Stimulated activated CD8-positive, alpha-beta memory T cell treated with anti-CD3 and anti-CD28 coated beads, Interleukin-15, amount 100 ng/mL, for 24 hours (primary cell): ENCODE measurements at places on chromosomes 12 and 14.

- no peak for DNase-seq
These were observed 13.0 kb downstream of the ZBTB39 start for GRCh38 chr12:56993346-56993745.

GRCh38 chr14:104361921-104362681 lies 217.5 kb upstream of the C14orf180 start:
- no peak for DNase-seq

GRCh38 chr14:78254911-78255461 lies 84.8 kb downstream of the NRXN3 start:
- no peak for DNase-seq

DNA sequence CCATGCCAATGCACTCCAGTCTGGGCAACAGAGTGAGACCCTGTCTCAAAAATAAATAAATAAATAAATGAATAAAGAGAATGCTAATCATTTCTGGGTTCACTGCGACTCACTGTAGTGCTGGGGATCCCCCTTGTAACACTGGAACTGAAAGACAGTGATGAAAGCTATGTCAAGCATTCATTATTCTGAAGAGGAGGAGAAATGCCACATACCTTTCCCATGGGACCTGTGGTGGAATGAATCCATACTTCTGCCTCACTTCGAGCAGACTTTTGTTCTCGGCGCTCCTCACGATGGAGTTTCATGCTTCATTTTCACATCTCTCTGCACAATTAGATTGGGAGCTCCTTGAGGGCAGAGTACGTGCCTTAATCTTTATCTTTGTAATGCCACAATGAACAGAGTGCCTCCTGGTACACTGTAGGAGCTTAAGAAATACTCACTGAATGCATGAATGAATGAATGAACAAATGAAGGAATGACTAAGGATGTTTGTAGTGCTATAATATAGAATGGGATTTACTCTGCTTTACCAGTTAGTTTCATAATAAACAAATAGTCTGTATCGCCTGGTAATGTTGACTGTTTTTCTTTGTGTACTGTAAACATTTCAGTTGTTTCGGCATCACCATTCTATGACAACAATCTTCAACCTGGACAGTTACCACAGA lies 45.8 kb downstream of the DRAM1 start:
- no peak for DNase-seq

DNA sequence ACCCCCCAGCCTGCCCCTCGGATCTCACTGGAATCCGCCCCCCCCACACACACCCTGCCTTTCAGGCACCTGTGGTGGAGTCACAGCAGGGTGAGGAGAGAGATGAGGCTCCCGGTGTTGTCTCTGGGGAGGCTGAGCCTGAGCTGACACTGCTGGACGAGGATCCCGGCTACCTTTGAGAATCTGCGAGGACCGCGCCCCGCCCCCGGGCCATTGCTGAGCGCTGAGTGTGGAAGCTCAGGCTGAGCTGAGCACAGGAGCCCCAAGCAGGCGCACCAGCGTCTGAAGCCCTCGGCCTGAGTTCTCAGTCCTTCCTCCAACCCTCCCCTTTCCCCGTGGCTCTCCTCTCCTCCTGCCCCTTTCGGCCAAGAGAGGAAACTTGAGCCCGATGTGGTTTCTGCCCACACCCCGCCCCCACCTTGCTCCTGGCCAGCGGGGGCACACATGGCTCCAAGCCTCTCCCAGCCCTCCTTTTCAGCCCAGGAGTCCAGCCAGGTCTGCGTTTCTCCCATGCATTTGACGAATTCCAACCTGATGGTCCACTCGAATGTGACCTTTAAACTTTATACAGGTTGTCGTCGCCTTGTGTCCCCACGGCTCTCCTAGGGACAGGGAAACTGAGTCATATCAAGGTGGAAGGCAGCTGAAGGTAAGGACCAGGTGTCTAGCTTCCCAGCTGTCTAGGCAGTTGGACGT lies at the start of gene NFE2:
NFE2 (minus strand) TSS at position 284 of the 696 bp plus-strand sequence. CDS start 5,767 bp downstream, outside the sequence.
- DNase-seq: no peak

DNA sequence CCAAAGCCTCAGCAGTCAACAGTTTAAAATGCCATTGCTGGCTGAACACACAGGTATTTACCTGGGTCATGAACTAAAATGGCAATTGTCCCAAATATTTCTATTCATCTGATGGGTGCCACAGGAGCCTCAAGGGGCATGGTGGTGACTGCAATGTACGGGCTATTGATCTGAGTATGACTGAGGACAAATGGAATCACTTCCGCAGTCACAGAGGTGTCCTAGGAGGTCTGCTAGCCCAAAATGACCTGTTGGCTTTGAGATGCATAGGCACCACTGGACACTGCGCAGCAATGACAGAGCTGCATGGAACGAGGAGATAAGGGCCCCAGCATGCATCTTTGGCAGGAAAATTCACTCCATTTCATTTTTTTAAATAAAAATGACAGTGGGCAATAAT lies 474.1 kb upstream of the SOX5 start:
- no peak for DNase-seq

DNA sequence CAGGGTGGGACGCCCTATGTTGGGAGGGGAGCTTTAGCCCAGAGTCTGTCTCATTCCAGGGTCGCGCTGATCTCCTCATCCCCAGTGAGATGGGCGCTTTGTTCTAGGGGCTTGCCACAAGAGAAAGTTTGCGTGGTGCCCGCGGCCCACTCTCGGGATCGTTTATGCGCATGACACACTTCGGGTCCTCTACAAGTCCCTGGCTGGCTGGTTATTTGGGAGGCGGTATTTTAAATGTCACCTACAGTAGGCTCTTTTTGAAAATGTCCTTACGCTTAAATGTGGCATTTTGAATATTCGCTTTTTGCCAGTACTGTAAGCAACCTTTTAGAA lies 541 bp downstream of the GOLT1B start:
- no peak for DNase-seq

DNA sequence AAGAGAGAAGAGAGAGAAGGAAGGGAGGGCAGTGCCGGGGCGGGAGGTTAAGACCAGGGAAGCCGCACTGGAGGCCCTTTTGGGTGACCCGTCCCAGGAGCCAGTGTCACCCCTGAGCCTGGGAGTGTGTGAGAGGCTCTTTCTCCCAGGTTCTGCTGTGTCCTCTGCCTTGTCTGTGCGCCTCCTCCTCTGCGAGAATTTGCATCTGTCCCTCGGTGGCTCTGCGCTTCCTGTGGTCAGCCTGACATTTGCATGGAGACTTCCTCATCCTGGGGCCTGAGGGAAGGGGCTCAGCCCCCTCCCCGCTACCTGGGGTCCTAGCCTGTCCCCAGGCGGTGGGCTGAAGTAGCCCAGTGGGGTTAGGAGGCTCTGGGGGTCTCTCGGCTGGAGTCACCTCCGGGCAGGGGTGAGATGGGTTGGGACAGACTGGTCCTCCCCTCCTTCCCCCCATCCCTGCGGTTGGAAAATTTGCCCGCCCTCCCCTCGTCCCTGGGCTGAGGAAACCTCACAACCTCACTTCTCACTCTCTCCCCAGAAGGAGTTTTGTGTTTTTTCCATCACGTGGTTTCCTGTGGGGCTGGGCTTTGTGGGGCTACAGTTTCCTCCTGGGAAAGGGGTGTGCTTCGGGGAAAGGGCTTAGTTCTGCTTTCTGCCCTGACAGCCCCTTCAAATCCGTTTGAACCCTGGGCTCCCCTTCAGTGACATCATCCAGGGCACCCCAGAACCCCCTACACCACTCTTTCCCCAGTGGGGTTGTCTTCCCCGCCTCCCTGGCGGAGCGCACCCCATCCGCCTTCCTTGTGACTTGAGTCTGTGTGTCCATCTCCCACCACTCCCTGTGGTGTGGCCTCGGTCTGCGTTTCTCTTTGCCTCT lies 2.5 kb downstream of the PTPN6 start:
- DNase-seq: no peak

DNA sequence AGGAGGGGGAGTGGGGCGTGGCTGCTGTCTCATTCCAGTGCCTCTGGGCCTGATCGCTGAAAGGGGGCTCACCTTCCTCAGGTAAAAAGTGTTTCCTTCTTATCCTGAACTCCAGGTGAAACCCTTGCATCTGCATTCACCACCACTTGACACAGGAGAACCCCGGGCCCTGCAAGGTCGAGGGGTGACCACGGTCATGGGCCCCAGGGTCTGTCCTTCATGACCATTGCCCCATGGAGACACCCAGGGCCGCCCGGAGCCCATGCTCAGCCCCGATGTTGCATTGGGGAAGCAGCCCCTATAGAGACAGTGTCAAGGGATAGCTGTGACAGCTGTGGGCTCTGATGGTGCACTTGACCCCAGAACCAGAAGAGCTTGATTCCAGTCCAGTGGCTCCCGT lies 34.4 kb upstream of the DYNC1H1 start:
- no peak for DNase-seq
